Type B pancreatic cell (in vitro differentiated cells): ENCODE measurements at places on chromosomes 11 and 22.

DNA sequence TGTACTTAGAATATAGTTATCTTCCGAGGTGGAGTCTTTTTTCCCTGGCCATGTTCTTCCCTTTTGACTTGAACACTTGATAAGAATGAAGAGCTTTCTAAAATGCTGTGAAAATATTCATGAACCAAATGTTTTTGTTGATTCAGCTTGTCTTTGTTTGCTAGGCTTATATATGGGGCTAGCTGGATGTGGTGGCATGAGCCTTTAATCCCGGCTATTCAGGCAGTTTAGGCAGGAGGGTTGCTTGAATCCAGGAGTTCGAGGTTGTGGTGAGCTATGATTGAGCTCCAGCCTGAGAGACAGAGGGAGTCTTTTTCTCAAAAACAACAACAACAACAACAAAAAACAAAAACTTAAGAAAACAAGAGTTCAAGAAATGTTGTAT is 23.1 kb downstream of the CBL start:
- DNase-seq, result no peak

- DNase-seq, result no peak
Observed at GRCh38 chr11:44853666-44854065, 97.0 kb downstream of the TP53I11 start.

- no peak for DNase-seq
Observed at GRCh38 chr11:126281666-126282175, 1.2 kb upstream of the TIRAP start.

- DNase-seq, result no peak
Observed at GRCh38 chr11:28049338-28050216, 58.4 kb downstream of the KIF18A start.

- DNase-seq, result no peak
Observed at GRCh38 chr22:28480000-28480715, 199.5 kb downstream of the TTC28 start.
